ENCODE measurements at places on chromosomes 2 and 18. TPM values are rescaled to one million over a fixed set of nuclear protein-coding genes. Genes with fewer than 3 reads are reported as not detected.

The POTEC gene
- not detected for total RNA-seq

The ZAP70 gene
- total RNA-seq = 164 TPM

The NEU2 gene
- total RNA-seq = not detected

The STARD6 gene
- not detected for total RNA-seq

The DYNAP gene
- total RNA-seq = not detected

The COL3A1 gene
- not detected for total RNA-seq

The ALPP gene
- total RNA-seq = 0.53 TPM

GRCh38 chr2:207546822-207547221 is 17.1 kb downstream of the CREB1 start:
- DNase-seq = no peak

DNA sequence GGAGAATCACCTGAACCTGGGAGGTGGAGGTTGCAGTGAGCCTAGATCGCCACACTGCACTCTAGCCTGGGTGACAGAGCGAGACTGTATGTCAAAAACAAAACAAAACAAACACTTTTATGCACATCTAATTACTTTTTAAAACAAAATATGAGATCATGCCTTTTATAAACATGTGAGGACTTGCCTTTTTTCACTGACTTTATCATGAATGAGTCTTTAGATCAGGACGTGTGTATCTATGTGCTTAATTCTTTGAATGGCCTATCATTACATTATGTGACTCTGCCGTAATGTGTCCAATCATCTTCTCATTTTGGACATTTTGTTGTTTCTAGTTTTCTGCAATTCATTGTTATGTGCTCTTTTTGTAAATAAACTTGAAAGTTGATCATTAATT is 58.7 kb downstream of the FAM117B start:
- DNase-seq = no peak

DNA sequence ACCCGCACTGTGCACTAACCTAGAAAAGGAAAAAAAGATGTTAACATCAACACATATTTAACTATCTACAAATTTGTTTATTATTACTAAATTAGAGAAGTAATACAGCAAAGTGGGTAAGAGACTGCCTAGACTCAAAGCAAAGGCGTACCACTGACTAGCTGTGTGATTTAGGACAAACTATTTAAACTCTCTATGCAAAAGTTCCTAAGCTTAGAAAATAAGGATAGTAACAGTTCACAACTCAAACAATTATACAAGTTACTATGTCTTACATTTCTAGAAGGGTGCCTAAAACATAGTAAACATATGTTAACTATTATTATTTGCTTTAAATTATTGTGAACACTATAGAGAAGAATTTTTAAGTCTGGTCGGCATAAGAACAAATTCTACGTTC is 119.4 kb downstream of the RTTN start:
- DNase-seq = no peak

- DNase-seq = no peak
Measured at GRCh38 chr2:161250864-161251436, 57.3 kb upstream of the PSMD14 start.

GRCh38 chr2:79936715-79937114 is 367.8 kb downstream of the LRRTM1 start:
- DNase-seq = no peak

GRCh38 chr2:86623494-86624266 is at the start of gene RNF103:
RNF103 (minus strand) TSS chr2:86623865; CDS start chr2:86622886, 979 bp downstream.
- peak; percentile 92 for DNase-seq

DNA sequence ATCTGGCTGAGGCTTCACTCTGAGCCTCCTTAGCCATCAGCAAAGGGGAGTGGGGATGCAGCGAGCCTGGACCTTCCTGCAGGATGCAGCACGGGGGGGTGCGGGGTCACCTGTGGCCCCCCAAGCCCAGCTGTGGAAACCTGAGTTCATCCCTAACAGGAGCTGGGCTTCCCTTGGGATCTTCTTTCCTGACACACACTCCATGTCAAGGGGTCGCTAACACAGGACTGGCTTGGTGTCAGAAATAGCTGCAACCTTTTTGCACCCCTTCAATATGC is 174.7 kb downstream of the RTP5 start:
- DNase-seq = no peak

DNA sequence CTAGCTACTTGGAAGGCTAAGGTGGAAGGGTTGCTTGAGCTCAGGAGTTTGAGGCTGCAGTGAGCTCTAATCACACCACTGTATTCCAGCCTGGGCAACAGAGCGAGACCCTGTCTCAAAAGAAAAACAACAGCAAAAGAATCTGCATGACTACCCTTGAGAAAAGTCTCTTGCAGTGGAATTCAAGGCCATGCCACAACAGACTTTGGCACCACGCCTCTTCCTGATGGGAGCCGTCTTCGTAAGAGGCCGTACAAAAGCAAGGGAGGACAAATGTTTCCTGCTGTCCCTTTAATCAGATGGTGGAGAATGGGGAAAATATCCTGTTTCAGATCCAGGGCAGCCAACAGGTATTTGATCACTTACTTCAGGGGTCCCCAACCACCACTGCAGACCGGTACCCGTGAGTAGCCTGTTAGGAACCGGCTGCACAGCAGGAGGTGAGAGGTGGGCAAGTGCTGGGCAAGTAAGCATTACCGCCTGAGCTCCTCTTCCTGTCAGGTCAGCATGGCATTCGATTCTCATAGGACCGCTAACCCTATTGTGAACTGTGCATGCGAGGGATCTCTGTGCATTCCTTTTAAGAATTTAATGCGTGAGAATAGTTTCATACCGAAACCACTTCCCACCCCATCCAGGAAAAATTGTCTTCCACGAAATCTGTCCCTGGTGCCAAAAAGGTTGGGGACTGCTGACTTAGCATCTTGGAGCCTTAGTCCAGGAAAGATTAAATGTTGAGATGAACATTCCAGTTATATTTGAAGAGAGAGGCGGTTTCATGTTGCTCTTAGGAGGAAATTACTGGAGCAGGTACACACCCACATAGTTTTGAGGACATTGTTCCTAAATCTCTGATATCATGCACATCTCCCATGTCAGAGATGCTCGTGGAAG is 94.4 kb upstream of the XPO1 start:
- no peak for DNase-seq

- no peak for DNase-seq
Measured at GRCh38 chr2:101699755-101700461, 2.4 kb downstream of the MAP4K4 start.

DNA sequence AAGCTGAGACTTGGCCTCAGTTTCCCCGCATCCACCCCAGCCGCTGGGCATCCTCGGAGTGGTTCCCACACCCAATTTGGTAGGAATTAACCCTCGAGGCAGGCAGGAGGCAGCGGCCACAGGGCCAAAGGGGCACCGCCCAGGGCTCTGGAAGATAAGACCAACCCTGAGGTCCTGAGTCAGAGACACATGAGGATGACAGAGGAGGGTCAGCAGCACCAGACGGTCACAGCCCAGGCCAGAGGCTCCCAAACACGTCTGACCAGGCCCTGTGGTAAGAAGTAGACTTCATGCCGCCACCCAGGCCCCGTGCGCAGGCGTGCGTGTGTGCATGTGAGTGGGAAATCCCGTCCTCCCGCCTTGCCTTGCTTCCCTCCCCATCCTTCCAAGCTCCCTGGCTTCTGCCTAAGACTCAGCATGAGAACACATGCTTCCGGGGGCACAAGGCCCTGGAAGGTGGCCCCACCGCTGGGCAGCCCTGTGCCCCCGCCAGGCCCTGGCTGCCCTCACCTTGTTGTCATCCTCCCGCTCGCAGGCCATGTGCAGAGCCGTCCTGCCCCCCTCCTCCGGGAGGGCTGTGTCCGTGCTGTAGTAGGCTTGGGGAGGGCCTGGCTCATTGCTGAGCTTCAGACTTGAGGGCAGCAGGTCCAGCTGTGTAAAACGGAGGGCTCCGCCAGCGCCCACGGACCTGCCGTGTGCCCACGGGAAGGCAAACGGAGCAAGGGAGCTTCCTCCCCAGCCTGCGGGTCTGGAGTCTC is 46.3 kb downstream of the ANKMY1 start:
- DNase-seq = no peak

DNA sequence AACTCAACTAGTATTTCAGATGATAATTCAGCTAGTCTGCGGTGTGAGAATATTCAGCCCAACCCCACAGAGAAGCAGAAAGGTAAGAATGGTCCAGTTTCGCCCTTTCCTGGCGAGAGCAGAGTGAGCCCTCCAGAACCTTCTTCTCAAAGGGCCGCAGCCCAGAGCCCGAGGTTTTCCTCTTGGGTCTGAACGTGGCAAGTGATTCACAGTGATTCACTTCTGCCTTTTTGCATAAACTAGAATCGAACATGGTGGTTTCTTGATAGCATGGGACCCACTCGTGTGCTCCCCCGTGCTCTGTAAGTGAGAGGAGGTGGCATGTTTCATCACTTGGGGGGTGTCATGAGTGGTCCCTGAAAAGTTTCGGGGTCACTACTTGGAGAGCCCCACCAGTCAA is 24.2 kb downstream of the TRAF3IP1 start:
- DNase-seq = no peak

DNA sequence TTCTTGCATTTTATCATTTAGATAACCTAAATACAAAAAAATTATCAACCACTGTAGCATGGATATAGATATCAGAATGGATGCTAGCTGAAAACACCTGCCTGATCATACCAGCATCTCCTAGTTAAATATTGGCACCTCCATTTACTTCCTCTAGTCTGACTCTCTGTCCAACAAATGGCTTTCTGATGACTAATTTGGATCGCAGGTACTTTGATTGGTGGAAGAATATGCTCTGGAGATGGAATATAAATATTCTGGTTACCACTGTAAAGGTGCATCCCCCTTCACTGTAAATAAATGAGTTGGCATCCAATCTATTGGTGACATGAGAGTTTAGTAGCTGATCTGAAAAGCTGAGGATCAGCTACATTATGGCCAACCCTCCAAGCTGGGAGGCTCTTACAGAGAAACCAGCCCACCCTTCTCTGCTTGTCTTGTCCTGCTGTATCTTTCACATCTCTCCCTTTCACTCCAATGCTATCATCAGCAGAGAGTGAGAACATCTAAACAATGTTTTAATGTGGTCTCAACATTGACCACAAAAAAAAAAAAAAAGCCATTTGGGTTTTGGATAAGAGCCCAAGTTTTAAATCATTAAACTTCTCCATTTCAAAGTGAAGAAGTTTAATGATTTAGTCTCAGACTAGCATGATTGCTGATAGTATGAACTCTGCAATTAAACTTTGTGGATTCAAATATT is 90.5 kb downstream of the PMAIP1 start:
- DNase-seq = no peak

DNA sequence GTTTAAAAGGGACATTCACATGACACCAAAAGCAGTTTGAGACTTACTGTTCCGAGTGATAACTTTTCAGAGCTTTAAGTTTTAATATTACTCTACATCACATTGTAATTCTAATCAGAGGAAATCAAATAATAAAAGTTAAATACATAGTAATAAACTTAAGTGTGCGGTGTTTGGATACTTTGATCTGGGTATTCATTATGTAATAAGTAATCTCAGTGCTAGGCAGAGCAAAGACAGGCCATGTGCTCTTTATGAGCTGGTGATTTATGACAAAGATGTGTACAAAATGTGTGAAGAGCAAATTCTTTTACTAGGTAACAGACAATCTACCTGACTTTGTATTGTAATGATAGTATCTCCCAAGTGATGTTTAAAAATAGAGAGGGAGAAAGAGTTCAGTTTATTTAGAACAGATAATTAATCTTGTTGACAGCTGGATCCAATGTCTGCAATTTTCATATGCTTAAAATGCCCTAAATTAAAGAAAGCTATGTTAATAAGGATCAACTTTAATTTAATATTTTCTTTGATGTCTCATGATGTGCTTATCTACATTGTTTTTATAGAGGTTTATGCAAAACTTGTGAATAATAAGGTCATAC is 4.4 kb downstream of the CFAP221 start:
- no peak for DNase-seq

DNA sequence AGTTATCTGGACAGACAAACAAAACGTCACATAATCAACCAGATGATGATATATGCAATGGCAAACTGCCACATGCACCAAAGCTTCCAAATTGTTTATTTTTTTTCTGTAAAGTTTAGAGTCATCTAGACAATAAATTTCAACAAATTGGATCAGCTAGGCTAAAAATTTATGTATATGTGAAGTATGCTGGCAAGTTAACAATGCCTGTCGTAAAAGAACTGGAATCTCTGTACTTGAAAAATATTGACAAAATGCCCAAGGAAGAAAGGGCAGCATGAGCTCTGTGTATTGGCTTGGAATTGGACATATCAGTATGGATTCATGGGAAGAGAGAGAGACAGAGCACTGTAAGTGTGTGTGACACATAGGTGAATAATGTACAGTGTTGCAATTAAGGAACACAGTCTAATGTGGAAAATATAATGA is 309.8 kb downstream of the ERBB4 start:
- DNase-seq = no peak

All from activated naive CD4-positive, alpha-beta T cell treated with anti-CD3 and anti-CD28 coated beads, Interleukin-2, amount 50 U/mL, for 72 hours (primary cell).